ENCODE measurements at places on chromosomes 5 and 9.

GRCh38 chr5:176608937-176609723, 826 bp downstream of the GPRIN1 start:
- no peak for DNase-seq

- no peak for DNase-seq
Measured at GRCh38 chr5:167965710-167966109, 325.7 kb upstream of the WWC1 start.

- DNase-seq: peak; percentile 8
Measured at GRCh38 chr5:179825655-179826182, 5.0 kb downstream of the SQSTM1 start.

DNA sequence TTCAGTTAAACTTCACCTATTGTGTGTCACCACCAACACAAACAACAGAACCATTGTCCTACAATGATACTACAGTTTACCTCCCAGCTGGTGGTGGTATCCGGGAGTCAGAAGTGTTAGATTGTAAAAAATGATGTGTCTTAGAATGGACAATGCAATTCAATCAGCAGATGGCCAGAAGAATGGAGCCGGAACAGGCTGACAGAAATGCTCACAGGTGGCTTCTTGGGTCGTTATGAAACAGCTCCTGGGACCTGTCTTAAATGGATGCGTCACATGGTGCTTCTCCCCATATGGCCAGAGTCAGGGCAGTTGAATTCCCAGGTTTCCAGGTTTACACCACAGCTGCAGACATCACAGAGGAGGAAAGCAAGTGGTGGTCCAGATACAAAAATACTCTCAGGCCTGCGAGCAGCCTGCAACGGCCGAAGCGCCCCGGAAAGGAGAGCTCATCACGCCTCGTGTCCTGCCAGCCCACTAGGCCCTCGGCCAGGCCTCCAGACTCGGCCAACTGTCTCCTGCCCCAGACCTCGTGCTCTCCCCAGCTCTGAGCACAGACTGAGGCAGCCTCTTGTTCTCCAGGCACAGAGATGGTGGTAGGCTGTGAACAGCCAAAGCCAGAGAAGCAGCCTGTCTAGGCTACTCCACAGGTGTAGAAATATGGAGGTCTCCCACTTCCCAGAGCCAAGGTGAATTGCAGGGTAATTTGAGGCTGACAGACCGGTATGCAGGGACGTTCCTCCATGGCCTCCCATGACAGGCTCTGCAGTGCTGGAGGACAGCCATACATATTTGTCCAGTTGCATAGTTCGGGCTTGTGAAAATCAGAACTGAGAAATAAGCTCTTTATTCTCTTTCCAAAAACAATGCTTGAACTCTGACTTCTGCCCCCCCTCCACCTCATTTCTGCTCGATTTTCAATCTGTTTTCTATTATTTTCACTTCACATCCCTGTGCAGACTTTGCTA, 98.5 kb upstream of the SPATA31C2 start:
- DNase-seq: no peak

DNA sequence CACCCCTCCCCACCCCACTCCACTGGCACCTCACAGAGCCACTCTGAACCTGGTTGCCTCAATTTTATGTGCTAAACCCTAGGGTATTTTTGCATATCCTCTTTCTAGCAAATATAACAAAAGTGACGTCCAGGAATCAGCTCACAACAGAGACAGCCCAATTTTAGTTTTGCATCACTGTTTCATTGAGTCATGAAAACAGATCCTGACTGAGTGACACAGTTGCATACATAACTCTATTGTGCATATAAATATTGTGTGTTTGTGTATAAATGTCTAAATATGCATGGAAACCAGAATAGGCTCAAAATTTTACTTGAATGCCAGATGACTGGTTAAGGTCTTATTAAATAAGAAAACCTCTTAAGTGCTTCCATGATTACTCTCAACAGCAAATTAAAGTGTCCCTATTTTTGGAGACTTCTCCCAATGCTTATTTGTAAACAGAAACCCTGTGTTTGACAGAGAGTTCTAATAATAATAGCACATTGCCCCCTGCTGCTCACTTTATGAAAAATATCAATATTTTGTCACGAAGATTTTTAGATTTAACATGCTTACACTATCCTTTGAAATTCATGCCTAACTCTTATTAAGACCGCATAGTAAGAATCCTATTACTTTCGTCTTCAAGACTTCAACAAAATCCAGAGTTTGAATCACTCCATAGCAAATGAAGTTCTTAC, 75.5 kb upstream of the PRRC1 start:
- DNase-seq: no peak

DNA sequence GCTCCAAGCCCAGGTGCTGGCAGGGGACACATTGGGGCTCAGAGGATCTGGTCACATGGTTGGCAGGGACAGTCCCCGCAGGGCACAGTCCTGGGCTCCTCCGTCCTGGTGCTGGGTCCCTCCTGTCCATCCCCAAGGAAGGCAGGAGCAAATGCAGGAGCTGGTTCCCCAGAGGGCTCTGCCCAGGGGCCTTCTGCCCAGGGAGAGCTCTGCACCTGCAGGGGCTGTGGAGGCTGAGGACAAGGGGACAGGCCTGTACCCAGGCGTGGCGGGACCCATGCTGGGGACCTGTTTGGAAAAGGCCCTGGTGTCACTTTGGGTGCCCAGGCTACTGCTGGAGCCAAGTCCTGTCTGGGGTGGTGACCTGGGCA, 7.2 kb downstream of the SPATA31E1 start:
- no peak for DNase-seq

- DNase-seq: no peak
Measured at GRCh38 chr5:73434461-73434860, 14.1 kb downstream of the FOXD1 start.

GRCh38 chr5:97037819-97038218, 101.9 kb downstream of the LNPEP start:
- no peak for DNase-seq

GRCh38 chr9:81724242-81724889, 35.0 kb upstream of the TLE1 start:
- DNase-seq: no peak

DNA sequence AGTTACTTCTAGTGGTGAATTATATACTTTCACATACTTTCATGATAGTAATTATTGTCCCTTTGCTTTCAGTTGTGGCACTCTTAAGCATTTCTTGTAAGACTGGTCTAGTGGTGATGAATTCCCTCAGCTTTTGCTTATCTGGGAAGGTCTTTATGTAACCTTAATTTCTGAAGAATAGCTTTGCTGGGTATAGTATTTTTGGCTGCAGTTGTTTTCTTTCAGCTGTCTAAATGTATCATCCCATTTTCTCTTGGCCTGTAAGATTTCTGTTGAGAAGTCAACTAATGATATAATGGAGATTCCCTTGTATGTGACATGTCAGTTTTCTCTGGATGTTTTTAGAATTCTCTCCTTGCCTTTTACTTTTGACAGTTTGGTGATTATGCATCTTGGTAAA, 41.0 kb downstream of the TMEM38B start:
- DNase-seq: no peak

DNA sequence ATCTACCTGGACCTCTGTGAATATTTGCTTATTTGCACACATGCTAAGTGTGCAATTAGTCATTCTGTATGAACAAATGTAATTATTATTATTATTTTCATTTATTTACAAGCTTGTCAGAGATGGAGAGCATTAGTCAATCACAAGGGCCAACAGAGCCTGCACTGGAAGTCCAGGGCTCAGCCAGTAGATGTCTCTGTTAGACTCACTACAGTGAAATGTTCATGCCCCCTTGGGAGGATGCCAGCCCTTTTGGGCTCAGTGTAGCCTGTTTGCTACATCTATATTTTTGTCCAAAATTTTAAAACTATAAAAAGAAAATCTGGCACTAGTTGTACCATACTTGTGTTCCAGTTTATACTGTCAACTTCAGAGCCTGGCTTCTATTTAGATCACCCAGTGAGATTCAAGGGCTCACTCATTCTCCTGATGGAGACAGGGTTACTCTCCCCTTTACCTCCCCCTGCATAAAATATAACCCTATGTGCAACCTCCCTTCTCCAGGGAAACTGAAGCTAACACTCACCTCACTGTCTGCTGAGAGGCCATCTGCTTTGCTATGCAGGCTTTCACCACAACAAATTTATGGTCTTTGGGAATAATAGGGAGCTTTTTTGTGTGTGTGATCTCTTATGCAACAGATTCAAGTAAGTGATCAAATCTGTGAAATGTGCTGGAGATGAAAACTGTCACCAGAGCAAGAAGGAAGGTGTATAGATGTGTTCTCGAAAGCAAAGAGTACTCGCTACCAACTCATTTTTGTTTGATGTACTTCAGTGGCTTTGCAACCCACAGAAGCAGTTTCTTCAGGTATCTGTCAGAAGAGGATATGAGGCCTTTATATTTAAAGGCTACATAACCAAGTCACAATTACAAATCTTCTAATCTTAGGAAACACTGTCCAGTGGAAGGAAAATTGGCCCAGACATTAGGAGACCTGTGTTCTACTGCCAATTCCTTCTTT, 99.9 kb upstream of the TLE4 start:
- DNase-seq: no peak

DNA sequence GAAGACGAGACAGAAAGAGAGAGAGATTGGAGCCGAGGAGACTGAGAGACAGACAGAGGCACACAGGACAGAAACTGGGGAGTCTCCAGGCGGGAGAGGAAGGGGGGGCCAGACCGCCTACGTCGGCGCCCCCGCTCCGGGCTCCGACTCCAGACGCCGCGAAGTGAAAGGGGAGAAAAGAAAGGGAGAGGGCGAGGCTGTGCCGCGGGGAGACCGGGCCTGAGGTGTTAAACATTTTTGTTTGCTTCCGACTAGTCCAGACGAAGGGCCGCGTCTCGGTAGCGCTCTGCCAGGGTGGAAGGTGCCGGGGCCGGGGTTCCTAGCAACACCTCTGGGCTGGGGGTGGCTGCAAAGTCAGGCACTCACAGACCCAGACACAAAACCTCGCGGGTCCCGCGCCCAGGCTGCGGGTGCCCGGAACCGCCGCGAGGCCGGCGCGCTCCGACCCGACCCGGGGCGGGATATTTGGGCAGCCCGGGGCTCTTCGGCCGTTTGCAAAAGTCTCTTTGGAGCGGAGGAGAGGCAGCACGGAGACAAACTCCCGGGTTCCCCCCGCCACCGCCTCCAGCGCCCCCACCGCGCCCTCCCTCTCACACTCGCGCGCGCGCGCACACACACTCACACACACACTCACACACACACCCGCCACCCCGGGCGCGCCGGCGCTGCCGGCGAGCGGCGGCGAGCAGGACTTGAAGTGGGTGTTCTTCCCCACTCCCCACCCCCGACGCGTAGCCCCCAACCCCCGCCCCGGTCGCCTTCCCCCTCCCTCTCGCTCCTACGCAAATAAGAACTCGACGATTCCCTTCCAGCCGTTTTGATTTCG, 626 bp upstream of the FST start:
- no peak for DNase-seq

GRCh38 chr9:16060436-16061129, 507.7 kb downstream of the CCDC171 start:
- DNase-seq: no peak

DNA sequence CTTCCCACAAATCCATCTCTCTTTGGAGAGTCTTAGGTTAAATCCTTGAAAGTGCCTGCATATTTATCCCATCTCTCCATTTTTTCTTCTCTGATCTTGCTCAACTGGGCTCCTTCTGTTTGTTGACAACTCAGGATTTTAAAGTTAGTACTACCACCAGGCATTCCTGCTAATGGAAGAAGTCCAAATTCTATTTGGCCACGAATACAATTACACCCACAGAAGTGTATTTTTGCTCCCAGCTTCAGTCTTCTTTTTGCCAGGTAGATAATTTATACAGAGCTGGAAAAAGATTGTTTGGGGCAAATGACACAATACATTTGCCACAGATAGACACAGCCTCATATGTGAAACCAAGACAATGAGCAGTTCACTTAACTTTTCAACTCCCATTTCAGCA, 74.8 kb downstream of the CETN3 start:
- DNase-seq: no peak

- DNase-seq: no peak
Measured at GRCh38 chr5:4387290-4387689, 752.8 kb upstream of the ADAMTS16 start.

DNA sequence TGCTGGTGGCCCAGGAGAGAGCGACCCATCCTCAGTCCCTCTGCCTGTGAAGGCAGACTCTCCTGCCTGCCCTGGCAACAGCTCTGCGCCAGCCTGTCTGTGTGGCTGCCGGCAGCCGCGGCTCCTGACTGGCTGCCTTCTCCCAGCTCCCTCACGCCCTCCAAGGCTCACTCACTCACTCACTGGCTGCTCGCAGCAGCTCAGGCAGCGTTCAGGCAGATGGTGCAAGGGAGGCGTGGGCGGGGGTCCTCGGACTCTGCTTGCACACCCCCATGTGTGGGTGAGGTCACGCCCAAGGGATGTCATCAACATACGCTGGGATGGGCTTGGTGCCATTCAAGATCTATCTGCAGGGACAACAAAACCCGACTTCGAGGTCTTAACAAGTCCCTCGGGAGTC, 66.7 kb downstream of the DAB2IP start:
- no peak for DNase-seq

DNA sequence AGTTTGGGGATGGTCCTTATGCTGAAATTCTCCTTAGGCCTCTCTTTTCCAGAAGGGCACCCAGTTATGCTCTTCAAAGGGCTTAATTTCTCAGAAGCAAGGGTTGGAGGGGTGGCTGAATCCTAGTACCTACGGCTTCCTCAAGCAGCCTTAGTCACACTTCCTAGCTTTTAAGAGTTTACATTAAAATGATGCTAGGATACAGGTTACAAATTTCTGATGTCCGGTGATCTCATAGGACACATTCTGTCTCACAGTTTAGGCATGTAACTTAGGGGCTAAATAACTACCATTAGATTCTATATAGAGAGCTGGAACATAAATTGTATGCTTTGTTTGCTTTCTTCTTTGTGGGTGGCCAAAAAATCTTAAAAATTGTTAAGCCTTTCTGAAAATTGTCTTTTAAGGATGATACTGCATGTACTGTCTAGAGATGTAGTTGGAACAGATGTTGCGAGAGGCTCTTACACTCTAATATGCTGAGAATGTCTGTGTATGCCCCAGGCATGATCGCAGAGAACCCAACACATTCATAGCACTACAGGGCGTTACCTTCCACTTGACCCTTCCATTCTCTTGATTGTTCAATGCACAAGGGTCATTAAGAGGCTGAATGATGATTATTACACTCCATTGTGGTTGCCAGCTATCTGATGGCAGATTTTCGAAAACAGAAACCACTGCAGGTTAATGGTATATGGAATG, 139.1 kb downstream of the TMEM38B start:
- no peak for DNase-seq

DNA sequence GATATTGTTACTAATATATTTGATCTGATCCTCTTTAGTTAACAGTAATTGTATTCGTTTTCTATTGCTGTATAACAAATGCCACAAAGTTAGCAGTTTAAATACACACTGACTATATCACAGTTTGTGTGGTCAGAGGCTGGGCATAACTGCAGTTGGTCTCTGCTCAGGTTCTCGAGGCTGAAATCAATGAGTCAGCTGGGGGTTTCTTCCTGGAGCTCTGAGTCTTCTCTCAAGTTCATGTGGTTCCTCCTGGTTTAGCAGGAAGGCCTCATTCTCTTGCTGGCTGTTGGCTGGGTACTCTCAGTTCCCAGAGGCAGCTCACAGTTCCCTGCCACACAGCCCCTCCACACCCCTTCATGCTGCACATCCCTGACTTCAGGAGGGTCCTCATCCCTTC, 20.7 kb downstream of the COL23A1 start:
- DNase-seq: no peak

All from hematopoietic multipotent progenitor cell treated with erythropoietin and hydrocortisone succinate and interleukin-3 and kit ligand, for 17 days (in vitro differentiated cells).